Liver (tissue), 10 donors: ENCODE measurements at places on chromosomes 6 and 20. TPM values are rescaled to one million over a fixed set of nuclear protein-coding genes. Genes with fewer than 3 reads are reported as not detected.

DNA sequence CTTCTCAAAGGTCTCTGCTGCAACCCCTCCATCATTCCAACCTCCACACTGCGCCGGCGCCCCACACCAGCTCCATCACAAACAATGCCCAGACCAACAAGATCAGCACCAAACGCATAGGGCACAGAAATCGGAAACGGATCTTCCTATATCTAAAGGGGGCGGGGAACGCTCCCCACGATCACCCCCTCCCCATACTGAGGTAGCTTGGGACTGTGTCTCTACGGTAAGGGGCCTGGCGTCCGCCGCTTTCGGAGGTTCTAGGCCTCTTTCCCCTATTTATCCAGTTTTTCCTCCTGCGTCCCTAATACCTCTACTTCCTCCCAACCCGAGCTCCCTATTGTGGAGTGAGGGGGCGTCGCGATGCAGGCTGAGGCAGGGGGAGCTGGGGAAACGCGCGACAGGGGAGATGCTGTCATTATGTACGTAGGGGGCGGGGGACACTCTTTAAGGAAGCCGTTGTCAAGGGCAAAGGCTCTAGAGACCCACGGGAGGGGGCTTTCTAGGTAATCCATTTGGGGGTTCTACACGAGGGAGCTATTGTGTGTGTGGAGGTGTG, 909 bp downstream of the DNAAF9 start:
- no peak for DNase-seq

GRCh38 chr6:122432816-122433215, 33.4 kb downstream of the HSF2 start:
- no peak for DNase-seq

DNA sequence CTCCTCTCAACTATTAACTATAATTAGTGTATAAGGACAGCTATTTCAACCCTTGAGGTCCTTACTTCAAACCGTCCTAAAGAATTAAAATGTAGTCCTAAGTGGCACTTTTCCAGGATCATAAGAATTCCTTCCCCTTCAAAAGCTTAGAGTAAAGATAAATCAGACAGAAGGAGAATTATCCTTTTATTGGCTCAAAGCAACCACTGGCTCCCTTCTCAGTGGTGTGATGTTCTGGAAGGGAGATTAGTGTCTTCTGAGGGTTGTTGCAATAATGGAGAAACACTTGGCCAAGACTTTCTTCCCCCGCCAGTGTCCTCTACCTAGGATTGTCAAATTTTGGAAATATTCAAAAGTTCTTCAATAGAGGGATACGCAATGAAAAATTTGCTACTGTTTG, 89.1 kb upstream of the PLEKHG1 start:
- DNase-seq: no peak

The SF3B5 gene
- total RNA-seq: 51.8 TPM

The GTSF1L gene
- total RNA-seq: not detected
